ENCODE measurements at places on chromosomes 11 and 22.

- DNase-seq: peak; percentile 37
These were observed 75.7 kb downstream of the CCDC83 start for GRCh38 chr11:85930879-85931366.

- DNase-seq: no peak
These were observed 45.3 kb upstream of the CD82 start for GRCh38 chr11:44519989-44520737.

DNA sequence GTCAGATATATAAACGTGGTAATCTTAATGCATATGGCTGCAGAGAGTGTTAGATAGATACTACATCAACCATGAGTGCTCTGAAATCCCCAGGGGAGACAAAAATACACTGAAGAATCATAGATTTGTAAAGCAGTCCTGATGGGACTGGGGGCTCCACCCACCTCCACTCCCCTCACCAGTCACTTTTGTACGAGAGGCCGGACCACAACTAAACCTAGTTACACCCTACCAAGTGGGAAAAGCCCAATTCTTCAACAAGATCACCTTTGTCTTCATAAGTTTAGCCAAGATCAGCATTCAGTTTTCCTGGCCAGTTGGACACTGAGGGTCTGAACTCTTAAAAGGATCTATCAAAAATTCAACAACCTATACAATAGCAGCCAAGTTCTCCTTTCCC lies 1.5 kb downstream of the SF1 start:
- DNase-seq: no peak

- peak; percentile 72 for DNase-seq
These were observed 10.4 kb upstream of the HIKESHI start for GRCh38 chr11:86291466-86292262.

DNA sequence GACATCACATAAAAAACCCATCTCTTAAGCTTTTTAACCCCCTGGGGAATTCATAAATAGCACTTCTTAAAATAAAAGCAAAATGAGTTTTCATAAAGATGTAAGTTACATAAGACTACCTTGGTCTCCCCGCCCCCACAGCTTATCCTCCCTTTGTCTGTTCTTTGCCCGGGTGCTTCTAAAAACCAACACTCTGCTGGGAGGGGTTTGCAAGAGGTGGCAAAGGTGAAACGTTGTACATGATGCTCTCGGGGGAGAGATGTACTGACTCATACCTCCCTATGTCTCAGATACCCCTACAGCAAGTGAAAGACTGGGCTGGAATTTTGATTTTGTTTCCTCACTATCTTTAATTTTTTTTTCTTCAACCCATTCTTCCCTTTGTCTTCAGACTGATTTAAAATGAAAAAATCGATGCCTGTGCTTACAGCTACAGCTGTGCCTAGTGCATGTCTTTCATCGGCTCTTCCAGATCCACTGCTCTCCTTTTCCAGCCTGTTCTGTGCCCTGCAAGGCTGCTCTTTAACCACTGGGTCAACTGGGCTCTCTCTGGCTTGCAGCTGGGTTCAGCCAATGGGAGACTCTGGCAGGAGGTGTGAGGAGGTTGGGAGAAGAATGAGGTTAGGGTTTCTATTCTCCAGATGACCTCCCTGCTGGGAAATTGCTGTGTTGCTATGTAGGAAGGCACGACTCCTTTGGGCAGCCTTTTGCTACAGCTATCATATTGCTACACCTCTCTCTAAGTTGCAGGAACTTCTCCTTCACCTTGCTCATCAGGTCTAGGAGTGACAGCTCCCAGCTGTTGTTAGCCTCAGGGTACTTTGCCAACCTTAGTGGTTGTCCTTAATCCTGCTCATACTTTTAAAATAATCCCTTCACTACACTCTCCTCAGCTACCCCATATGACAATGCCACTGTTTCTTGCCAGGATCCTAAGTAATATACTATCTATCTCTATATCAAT lies 266.5 kb downstream of the TENM4 start:
- DNase-seq: no peak

DNA sequence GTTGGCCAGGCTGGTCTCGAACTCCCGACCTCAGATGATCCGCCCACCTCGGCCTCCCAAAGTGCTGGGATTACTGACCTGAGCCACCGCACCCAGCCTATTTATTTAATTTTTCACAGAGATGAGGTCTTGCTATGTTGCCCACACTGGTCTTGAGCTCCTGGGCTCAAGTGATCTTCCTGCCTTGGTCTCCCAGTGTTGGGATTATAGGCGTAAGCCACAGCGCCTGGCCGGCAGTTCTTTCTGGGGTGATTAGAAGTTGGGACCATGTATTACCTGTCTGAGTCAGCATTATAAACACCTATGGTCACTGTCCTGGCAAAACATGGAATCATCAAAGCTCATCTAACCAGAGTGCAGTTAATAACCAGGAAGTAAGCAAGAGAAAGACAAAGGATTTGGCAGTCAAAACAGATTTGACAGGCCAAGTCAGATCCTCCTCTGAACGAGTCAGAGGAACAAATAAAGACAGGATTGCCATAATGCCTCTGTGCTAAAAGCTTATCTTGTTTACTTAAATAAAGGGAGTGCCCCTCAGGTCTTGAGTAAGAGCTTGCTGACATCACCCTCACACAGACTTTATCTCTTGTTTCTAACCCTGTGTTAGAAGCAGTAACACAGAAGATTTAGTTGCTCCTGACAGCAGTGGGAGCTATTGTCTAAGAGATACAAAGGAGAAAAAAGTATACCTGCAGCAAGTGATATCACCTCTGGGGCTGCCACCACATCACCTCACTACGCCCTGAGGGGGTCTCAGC lies 3.7 kb downstream of the SERPIND1 start:
- peak; percentile 83 for DNase-seq

- DNase-seq: peak; percentile 71
These were observed 85.5 kb upstream of the PHOX2A start for GRCh38 chr11:72329526-72329925.

- DNase-seq: no peak
These were observed 830.0 kb downstream of the NTM start for GRCh38 chr11:132200353-132200936.

DNA sequence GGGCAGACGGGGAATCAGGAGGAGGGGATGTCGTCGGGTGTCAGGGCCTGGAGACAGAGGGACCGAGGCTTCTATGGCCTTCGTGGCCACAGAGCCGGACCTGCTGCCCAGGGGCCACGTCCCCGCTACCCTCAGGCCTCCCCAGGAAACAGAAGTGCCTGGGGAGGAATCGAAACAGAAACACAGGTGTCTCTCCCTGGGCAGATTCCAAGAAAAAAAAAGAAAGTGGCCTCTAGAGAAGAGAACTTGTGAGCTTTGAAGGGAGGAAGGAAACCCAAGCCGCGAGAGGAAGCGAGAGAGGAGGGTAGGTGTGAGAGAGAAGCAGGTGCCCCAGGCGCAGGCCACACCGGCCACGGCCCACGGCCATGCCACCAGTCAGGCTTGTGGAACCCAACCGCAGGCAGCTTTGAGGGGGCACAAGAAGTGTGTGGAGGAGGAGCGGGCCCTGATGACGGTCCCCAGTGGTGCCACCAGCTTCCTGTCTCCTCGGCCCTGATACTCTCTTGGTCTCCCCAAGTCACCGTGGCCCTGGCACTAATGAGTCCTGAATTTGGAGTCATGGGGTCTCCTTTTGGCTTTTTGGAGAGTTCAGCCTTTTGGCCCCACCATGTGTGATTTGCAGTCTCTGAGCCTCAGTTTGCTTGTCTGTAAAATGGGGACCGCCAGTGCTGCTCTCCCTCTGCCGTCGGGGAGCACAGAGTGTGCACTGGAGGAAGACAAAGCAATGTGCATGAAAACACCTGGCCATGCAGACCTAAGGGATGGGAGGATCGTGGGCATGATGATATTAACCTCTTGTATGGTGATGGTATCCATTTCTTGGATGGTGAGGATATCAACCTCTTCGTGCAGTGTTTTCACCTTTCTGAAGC lies 25.2 kb downstream of the LIF start:
- DNase-seq: no peak

DNA sequence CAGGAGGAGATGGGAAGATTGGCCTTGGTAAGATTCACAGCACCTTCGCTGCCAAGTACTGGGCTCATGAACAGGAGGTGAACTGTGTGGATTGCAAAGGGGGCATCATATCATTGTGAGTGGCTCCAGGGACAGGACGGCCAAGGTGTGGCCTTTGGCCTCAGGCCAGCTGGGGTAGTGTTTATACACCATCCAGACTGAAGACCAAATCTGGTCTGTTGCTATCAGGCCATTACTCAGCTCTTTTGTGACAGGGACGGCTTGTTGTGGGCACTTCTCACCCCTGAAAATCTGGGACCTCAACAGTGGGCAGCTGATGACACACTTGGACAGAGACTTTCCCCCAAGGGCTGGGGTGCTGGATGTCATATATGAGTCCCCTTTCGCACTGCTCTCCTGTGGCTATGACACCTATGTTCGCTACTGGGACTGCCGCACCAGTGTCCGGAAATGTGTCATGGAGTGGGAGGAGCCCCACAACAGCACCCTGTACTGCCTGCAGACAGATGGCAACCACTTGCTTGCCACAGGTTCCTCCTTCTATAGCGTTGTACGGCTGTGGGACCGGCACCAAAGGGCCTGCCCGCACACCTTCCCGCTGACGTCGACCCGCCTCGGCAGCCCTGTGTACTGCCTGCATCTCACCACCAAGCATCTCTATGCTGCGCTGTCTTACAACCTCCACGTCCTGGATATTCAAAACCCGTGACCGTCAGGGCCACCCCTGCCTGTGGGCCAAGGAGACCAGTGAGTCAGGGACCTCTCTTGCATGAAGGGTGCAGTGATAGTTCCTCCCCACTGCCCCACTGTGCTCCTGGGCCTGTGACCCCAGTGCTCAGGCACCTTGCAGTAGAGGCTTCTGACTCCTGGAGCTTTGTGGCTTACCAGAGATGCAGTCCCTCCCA lies 83.6 kb downstream of the BCR start:
- DNase-seq: peak; percentile 89

DNA sequence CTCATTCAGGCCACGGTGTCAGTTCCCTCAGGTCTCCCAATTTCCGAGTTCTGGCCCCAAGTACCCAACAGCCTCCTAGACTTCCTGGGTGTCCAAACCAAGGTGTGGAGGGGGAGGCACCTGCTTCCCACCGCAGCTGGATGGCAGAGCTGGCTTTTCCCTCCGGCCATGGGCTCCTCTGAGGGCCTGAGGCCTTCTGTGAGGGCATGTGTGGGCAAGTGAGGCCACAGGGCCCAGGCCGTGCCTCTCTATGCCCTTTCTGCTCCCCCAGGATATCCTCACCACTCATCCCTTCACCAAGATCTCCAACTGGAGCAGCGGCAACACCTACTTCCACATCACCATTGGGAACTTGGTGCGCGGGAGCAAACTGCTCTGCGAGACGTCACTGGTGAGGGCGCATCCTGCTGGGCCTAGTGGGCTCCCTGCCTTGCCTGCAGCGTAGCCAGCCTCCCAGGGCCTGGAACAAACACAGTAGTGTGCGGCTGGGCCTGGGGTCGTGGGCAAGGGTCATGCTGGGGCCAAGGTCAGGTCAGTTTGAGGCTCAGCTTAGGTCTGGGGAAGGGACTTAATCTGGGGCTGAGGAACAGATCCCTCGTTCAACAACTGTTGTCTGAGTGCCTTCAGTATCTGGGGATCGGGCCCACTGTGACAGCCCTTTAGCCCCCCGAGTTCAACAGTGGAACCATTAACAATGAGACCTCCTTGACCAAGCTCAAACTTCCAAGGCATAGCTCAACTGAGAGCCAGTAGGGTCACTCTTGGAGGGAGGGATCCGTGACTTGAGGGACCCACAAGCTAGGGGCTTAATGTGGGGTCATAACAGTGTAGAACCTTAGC lies 85.8 kb downstream of the MYO7A start:
- DNase-seq: no peak

DNA sequence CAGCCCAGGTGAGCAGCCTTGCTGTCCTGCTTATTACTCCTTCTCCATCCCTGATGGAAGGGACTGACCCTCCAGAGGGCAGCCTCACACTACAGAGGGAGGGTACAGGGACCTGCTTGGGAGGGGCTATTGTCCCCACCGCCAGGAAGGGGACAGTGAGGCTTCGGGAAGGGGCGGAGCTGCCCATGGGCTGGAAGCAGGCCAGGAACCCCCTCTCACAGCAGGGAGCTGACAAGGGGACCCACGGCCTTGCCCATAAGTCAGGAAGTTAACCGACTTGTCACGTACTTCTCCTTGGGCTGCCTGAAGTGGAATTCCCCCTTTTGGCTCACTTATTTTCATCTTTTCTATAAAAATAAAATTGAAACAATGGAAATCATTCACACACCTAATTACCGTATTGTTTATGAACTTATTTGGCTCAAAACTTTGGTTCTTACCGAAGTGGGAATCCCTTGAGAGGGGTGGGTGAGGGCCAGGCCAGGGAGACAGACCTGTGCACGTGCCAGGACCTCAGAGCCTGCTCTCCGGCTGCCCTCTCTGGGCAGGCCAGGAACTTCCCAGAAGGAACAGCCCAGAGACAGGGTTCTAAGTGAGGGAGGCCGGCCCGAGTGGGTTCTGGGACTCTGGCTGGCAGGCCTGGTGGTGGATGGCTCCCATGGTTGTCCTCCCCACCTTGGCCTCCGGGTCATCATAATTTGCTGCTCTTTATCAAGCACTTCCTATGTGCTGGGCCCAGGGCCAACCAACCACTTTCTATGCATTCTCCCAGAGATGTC lies 5.8 kb downstream of the MGAT3 start:
- no peak for DNase-seq

DNA sequence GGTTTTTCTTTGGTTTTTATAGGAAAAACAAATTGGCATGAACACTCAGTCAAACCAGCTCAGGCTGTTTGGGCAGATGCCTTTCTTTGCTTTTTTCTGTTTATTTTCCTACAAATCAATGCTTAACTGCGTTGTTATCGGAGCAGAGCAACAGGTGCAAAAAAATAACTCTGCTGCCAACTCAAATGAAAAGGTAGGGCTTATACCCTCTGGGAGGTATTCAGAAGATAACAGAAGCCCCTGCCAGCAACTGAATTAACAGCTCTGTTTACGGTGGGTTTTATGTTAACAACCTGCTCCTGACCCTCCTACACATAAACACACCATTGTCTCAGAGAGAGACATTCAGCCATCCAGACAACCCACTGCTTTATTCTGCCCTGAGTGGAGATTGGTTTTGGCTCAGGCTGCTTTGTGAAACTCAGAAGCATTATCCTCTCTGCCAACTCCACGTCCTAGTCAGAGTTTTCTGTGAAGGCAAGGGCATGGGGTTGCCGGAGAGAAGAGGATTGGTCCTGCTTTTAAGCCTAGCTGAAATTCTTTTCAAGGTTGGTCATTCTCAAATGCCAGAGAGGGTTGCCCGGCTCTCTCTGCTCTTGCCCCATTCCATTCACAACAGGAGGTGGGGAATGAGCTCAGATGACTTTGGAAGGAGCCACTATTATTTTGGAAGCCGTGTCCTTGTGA lies 11.4 kb downstream of the EHF start:
- DNase-seq: peak; percentile 69

GRCh38 chr22:25488244-25489020 lies 76.0 kb upstream of the GRK3 start:
- DNase-seq: peak; percentile 92

DNA sequence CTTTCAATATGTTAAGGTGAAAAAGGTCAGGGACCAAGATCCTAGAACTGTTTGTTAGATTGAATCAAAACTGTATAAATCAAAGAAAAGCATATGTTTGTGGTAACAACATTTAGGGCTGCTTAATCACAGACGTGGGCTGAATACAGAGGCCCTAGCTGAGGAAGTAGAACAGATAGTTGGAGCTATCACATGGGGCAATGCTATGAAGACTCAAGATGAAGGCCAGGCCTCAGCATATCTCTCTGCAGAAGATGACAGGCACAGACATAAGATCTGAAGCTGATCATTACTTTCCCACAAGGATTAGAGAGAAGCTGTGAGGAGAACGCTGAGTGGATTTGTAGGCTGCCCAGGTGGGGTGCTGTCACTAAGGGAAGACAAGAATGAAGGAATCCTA lies 158.6 kb upstream of the CARD18 start:
- no peak for DNase-seq

- no peak for DNase-seq
These were observed 662.6 kb downstream of the NTM start for GRCh38 chr11:132033051-132033450.

Measured in kidney tubule cell (primary cell).